Thoracic aorta (tissue), 2 donors: ENCODE measurements at places on chromosomes 3 and 15.

GRCh38 chr3:177245250-177245649 lies 48.0 kb upstream of the TBL1XR1 start:
- DNase-seq, result no peak

- DNase-seq, result no peak
Measured at GRCh38 chr3:105866656-105867653, 1.9 kb downstream of the CBLB start.

GRCh38 chr15:39642011-39642640 lies 61.2 kb downstream of the THBS1 start:
- no peak for DNase-seq

- no peak for DNase-seq
Measured at GRCh38 chr3:15384510-15385237, 42.7 kb downstream of the METTL6 start.

DNA sequence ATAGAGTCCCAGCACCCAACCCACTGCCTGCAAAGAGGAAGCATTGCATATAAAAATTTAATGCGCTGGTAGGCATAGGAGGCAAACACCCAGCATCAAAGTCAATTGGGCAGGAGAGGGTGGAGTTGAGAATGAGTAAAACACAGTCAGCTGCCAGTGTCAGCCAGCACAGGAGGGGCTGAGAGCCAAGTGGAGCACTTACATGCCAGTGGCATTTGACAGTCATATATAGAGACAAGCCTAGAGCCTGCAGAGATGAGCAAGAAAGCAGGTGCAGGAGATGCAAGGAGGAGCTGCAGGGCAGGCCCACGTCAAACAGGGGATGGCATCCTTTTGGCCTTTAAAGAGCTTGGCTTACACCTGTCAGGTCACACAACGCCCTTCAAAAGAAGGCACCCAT lies 27.6 kb upstream of the ZFAND6 start:
- no peak for DNase-seq

- no peak for DNase-seq
Measured at GRCh38 chr15:46242935-46243334, 608.1 kb downstream of the SQOR start.

GRCh38 chr3:176850498-176850897 lies 346.8 kb downstream of the TBL1XR1 start:
- no peak for DNase-seq

DNA sequence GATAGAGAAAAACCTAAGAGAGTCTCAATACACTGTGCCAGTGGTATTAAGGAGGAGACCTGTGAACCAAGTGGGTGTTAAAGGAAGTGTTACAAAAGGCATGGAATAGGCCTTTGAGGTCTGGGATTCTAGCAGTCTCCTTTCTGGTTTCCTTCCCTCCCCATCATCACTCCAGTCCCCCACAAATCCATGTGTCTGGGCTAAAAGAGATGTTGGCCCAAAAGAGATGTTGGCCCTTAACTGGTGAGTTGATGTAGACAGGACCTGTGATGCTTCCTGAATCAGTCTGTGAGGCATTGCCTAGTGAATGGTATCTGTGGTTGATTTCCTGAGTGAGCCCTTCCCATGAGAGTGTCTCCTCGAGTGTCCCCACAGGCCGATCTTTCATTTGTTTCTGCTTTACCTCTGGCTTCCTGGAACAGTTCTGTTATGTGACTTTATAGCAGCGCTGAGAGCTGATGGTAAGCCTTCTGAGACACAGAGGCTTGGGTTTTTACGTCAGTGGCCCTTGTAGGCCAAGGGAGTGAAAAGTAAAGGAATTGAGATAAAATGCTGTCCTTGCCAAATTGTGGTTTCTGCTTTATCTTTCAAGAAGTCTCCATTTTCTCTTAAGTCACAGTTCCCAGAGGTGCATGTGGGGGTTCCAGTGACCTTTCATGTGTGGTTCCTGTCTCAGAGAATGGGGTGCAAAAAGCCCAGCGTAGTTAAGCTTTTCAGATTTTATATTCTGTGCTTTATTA lies 87.8 kb downstream of the KLHL25 start:
- DNase-seq, result no peak

GRCh38 chr3:97871801-97872524 lies 50.2 kb downstream of the CRYBG3 start:
- no peak for DNase-seq

DNA sequence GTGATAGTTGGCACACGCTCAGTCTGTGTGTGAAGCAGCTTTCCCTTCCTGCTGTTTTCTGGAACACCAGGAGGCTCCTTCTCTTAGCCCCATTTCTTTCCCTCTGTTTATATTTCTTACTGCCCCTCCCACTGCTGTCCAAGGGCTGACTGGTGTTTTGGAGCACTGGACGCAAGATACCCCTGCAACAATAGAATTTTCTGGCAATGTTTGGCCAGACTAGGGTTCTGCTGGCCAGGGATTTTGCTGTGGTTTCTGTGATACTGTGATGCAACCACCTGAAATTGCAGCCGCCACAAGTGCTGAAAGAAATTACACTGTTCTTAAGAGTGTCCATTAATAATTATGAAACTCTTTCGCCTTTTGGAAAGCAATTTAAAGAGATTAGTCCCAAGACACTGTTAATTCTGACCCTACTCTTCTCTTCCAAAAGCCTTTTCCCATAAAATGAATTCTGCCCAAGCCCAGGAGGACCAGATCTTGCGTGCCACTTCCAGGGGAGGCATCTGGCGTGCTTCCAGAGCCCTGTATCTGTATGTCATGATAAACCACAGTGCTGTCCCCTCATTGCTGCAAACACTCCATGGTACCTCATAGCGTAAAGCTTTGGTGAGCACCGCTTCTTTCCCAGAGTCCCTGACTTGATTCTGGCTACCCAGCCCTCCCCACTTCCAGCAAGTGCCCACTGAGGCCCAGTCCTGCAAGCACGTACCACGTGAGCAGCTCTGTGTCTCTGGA lies 159.4 kb upstream of the CHRM5 start:
- DNase-seq, result no peak

DNA sequence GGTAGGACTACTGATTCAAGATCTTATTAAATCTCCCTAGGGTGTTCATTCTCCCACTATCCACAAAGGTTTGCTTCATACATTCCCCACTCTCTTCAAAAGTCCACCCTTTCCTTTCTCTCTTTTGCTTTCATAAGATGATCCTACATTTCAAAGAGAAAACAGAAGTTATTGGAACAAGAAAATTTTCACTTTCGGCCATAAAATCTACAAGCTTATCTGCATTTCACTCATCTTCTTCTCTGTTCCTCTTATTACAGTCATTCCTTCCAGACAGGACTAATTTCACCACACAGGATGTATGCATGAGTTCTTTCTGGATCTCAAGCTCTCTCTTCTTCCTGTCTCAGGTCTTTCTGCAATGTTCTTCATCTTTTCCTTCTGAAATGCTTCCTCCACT lies 238.7 kb downstream of the ISL2 start:
- DNase-seq, result no peak

DNA sequence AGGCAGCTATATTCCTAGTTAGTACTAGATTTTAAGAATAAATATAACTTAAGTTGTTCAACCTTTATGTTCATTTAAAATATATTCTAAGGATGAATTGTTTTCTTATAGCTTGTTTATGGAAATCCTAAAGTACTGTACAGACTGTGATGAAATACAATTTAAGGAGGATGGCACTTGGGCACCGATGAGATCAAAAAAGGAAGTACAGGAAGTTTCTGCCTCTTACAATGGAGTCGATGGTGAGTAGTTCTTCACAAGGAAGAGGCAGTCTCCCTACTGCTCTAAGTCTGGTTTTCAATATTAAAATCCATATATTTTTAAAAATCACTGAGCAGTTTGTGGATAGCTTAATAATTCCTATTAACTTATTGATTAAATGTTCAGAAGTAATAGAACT lies 29.6 kb downstream of the CALML4 start:
- DNase-seq, result no peak

DNA sequence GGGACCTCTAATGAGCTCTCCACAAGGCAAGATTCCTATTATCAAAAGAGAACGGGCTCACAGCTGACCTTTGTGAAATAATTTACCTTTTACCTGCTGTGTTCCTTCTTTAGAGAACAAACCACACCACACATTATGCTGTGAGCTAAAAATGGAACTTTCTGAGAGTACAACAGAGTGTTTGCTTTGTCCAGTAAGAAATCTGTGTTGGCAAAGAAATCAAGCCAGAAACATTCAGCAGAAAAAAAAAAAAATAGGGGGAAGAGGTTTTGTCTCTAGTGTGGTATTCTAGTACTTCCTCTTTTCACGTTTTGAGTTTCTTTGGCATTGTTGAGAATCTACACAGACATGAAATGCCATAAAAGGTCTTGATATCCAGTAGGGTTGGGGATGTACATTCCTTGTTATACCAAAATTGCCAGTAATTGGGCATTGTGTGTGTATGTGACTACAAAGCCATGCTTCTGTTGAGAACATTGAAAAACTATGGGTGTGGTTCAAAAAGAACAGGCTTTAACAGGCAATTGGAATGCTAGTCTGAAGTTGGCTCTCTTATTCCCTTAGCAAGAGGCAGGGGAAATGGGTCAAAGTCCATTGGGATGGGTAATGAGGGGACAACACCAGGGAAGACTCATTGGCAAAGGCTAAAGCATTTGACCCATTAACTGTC lies 273.5 kb downstream of the NEK10 start:
- DNase-seq, result no peak

DNA sequence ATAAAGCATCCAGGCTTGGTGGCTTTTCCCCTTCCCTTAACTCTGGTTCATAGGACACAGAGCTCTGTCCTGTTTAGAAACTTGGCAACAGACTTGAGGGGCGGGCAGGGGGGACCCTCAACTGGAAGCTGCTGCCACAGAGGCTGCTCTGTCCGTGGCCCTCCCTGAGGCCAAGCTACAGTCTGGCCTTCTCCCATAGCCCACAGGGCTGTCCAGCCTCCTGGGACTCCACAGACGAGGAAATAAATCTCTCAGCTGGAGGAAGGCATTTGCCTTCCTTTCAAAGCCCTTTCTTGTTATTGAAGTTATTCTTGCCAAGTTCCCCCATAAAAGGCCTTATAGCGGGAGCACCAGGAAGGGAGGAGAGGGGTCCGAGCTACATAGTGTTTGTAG lies 248.8 kb upstream of the TPM1 start:
- no peak for DNase-seq

DNA sequence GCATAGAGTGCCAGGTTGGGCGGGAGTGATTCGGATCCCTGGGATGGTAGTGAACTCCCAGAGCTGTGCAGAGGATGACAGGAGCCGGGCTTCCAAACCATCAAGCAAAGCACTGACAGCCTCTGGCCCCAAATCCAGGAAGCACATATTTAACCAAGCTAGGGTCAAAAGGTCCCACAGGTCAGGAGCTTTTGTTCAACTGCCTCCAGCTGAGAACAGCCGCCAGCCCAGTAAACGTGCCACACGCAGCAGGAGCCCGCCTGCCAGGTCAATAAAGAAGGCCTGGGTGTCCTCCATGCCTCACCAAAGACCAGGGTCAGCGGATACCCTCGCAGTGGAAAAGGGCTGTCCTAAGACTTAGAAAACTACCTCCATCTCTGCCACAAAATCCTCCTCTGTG lies 184.7 kb upstream of the LINGO1 start:
- DNase-seq, result no peak

- DNase-seq, result no peak
Measured at GRCh38 chr15:73231661-73232419, 136.9 kb downstream of the HCN4 start.

DNA sequence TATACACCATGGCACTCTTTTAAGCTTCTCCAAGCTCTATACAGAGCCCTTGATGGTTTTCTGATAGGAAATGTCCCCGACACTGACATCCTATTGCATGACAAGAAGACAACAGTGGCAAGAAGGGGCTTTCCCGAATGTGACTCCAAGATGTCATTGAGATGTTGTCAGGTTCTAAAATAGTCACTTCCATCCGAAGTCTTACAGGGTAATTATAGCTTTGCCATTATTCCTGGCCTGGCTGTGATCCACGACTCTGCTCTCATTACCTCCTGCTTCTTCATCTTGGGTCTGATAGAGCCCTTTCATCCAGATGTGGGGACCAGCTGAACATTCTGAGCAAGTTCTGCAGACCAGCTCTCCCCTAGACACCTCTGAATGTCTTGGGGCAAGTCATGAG lies 40.6 kb upstream of the ADAMTS9 start:
- DNase-seq, result no peak

DNA sequence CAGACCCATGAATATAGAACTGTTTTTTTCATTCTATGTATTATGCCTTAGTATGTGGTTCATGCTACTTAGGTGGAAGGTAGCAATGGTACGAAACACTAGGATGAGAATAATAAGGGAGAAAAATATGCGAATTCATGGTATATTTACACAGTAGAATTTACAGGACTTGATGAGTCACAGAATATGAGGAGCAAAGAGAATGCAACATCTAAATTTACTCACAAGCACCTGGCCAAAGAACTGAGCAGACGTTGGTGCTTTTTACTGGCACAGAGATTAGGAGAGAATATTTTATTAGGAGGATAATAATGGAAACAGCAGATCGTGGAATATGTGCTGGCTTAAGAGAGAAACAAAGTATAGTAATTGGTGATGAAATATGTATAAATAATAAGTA lies 785.4 kb upstream of the ROBO1 start:
- DNase-seq, result no peak

DNA sequence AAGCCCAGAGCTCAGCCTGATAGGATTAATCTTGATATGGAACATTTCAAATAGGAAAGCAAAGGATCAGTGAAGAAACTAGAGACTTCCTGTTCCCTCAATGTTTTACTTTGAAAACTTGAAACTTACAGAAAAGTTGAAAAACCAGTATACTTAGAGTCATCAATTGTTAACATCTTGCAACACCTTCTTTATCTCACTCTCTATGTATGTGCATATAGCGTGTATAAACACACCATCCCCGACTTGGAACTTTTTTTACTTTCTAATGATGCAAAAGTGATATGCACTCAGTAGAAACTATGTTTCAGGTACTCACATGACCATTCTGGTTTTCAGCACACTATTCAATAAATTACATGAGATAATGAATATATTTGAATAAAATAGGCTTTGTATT lies 60.5 kb downstream of the SEC22A start:
- no peak for DNase-seq

GRCh38 chr15:75073197-75073596 lies 49.8 kb downstream of the PPCDC start:
- DNase-seq, result no peak

DNA sequence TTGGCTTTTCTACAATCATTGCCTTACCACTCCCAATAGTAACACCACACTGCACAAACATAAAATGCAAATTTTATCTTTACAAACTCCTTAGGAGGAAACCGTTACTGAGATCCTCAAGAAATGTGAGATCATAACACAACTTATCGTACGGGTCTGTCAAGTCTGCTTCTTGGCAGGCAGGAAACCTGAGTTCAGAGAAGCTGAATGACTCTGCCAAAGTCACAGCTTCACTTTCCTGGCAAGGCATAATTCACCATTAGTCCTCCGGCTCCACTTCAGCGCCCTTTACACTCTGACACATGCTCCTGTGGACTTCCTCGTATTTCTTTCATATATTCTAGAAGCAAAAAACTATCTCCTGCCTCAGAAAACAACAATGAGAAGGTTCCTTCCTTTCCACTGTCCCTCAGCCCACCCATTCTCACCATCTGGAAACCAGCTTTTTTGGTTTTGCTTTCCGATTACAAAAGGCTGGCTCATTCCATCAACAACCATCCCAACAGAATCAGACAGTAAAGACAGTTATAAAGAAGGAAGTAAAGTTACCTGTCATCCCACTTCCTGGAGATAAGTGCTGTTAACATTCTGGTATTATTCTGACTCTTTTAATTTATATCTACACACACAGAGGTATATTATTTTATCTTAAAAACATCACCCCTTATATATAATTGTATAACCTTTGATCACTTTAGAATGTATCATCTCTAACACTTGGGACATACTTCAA lies 223.4 kb downstream of the STT3B start:
- DNase-seq, result no peak

- no peak for DNase-seq
Measured at GRCh38 chr3:54671511-54671910, 256.3 kb downstream of the LRTM1 start.
